Activated CD4-positive, alpha-beta T cell treated with anti-CD3 and anti-CD28 coated beads for 24 hours (primary cell): ENCODE measurements at places on chromosomes 7 and 10.
A peak's percentile ranks its signal among the peaks of the same experiment; 100 is the strongest.

- no peak for DNase-seq
Measured at GRCh38 chr7:112707655-112708054, 82.5 kb downstream of the TMEM168 start.

- peak; percentile 27 for DNase-seq
Measured at GRCh38 chr10:132397036-132397541, at the start of gene PWWP2B. Gene PWWP2B, plus strand, starts transcription at chr10:132397200. Its CDS starts 27 bp downstream, at chr10:132397227.

GRCh38 chr7:1021366-1021765 is 23.0 kb upstream of the GPR146 start:
- DNase-seq = no peak

- DNase-seq = no peak
Measured at GRCh38 chr7:17710312-17710711, 230.0 kb downstream of the SNX13 start.
